ENCODE measurements at places on chromosomes 2 and 18.

DNA sequence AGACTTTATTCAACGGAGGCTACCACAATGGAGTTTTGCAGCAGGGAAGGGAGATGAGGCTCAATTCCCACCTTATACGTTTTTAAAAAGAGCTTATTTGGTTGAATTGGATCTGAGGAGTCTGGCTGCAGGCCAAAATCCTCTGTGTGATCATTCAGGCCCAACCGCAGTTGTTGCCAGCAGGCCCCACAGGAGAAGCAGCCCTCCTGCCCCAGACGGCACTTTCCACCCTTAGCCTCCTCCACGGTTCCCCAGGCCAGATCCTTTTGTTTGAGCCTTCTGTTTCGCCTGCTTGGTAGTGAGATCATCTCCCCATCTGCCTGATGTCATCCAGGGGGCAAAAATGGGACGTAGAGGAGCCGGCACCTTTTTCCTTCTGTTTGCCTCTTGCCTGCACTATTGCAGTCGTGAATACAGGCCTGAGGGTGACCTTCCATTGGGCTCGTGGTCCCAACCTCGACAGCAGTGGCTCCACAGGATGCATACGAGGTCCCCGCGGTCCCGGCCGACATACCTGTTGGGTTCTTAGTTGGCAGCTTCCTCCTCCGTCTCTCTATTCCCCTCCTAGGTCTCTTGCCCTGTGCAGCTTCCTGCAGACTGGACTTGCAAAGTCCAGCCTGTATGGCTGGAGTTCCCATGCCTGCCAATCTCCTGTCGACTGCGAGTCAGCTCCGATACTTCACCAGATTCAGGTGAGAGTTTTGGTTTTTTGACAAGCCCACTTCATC, 9.3 kb upstream of the GPR35 start:
- no peak for ATAC-seq

- no peak for ATAC-seq
Measured at GRCh38 chr2:222840060-222840802, 20.6 kb upstream of the ACSL3 start.

GRCh38 chr2:64524604-64525316, 632 bp downstream of the AFTPH start:
- ATAC-seq, result peak; percentile 48

DNA sequence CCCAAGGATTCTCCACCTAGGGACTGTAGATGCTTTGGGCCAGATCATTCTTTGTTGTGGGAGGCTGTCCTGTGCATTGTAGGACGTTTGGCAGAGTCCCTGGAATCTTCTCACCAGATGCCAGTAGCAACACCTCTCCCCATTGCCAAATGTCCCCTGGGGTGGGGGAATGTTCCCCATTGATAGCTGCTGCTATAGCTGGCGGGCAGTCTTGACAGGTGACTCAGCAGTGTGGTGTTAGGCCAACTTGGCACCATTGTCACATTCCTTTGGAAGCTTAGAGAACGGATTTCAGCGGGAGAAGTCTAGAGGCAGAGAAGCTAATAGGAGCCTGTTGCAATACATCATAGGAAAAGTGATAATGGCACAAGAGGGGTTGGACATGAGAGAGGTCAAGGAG, 495.7 kb upstream of the SMIM21 start:
- peak; percentile 11 for ATAC-seq

DNA sequence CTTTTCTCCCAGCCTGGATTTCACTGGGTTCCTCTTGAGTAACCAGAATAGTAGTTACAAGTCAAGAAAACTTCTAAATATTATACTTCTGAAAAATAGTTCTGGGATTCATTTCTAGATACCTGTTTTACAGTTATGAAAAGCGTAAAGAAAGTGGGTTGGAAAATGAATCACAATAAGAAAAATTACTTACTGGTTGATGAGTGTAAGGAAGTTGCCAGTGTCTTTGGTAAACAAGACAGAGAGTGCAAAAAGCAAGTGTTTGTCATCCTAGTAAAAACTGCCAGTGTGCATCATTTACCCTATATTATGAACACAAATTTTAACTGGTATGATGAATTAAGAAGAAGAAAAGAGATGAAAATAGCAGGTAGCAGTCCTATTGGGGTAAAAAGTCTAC, 88.9 kb downstream of the R3HDM1 start:
- no peak for ATAC-seq

GRCh38 chr2:135709992-135710391, 31.7 kb upstream of the UBXN4 start:
- no peak for ATAC-seq

DNA sequence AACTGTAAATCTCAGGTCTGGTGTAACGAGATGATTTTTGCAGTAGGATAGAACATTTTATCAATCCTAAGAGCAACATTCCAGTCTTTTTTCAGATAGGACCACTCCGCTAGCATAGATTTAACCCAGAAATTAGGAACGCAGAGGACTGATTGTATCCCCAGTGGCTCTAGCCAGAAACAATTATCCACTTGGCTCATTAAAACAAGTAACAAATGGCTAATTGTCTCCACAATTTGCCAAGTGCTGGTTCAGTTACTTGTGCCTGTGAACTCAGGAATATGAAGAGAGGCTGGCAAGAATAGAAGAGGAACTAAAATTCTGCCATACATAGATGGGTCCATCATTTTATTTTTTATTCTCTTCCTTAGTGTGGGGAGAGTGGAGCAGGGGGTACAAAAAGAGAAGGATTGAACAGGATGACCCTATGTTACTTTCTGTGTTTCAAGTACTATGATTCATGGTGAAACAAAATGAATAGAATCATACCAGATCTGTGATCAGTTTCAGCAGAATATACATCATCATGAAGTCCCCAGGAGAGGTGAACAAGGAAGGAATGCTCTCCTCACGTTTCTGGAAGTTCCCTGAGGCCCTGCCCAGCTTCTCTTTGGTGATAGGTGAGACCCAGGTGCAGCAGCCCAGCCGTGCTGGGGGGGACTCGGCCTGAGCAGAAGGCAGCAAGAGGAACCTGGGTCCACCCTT, 121.6 kb downstream of the ARL4C start:
- ATAC-seq, result no peak

GRCh38 chr2:170396799-170397459, 219.0 kb downstream of the MYO3B start:
- no peak for ATAC-seq

DNA sequence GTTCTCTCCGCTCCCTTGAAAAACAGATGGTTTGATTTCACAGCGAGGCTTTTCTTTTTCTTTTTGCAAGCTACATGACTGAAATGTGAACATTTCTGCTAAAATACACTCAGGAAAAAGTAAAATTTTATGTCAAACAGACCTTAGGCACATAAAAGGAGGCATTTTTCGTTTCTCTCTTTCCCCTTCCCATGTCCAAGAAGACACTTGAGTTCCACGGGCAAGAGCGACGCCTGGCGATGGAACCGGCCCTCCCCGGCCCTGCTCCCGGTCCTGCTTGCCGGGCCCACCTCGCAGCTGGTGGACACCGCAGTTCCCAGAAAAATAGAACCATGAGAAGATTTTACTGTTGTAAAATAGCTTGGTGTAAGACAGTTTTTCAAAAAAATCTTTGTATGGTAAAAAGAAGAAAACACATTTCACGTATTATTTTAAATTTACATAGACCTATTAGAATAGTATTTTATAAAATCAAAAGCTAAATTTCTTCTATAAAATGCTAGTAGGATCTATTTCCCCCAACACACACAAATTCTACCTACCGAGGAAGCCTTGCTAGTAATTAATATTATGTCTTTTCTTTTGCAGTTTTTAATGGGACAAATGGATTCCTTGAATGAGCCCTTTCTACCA, 2.3 kb upstream of the ALKAL2 start:
- no peak for ATAC-seq

DNA sequence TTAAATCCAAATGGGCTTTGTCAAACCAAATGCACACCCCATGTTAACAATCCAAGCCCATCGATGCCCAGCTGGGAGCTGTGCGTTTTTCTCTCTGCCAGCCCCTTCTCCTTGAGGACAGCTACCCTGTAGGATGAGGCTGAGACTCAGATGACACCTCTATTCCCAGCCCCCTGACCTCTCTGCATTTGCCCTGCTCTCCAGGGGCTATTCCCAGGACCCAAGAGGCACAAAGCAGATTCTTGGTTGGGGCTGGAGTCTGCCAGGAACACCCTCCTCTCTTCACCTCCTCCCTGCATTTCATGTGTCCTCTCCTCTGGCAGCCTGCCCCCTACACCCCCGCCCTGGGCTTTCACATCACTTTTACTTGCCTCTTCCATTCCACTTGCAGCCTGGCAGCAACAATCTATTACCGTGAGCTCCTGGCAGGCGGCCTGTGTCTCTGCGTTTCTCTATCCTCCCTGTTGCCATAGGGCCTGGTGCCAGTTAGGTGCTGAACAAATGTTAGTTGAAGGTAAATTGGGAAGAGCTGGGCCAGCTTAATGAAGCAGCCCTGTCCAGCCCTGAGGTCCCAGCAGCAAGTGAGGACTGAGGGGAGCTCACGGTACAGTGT, 51.8 kb downstream of the ADD2 start:
- no peak for ATAC-seq

DNA sequence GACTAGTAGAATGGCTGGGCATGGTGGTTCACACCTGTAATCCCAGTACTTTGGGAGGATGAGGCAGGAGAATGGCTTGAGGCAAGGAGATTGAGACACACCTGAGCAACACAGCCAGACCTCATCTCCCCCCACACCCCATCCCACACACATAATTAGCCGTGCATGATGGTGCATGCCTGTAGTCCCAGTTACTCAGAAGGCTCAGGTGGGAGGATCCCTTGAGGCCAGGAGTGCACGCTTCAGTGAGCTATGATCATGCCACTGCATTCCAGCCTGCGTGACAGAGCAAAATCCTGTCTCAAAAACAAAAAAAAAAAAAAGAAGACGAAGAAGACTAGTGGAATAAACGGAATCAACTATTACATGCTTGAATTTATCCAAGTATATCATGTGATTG, 150.0 kb downstream of the STK39 start:
- no peak for ATAC-seq

DNA sequence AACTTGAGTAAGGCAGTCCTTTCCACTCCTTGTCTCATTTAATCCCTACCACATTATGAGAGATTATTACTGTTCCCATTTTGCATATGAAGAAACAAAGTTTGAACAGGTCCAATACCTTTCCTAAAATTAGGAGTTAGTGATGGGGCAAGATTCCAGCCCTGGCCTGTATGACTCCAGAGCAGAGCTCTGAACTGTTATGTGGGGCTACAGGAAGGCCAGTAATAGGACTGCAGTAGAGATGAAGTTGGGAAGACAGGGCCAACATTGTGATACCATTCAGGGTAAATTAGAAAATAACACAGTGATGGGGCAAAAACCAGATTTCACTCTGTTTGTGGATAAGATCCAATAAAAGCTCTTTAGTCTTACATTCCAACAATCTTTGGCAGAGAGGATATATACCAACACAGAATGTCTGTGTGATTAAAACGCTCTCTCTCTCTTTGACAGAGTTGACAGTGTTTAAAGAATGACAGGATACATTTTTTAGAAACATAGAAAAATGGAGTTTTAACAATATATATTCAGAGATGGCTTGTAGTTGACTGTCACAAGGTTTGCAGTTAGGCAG, 22.7 kb downstream of the KATNAL2 start:
- ATAC-seq, result no peak

- no peak for ATAC-seq
Measured at GRCh38 chr18:62954366-62954765, 239.0 kb downstream of the PHLPP1 start.

DNA sequence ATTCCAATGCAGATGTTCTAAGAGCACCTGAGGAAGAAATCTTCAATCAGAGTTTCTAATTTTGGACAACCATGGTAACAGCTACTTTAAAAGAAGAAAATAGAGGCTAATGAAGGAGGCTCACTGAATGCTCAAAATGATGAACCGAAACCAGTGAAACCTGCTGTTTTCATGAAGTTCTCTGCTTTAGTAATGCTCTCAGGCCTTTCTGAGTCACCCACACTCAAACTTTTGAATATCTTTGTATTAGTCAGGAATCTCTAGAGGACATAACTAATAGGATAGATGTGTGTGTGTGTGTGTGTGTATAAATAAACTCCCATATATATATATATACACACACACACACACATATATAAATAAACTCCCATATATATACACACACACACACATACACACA, 76.9 kb upstream of the RIT2 start:
- ATAC-seq, result no peak

- ATAC-seq, result no peak
Measured at GRCh38 chr18:70464343-70465114, 175.7 kb downstream of the SOCS6 start.

- ATAC-seq, result no peak
Measured at GRCh38 chr18:10121028-10121427, 207.2 kb downstream of the VAPA start.

DNA sequence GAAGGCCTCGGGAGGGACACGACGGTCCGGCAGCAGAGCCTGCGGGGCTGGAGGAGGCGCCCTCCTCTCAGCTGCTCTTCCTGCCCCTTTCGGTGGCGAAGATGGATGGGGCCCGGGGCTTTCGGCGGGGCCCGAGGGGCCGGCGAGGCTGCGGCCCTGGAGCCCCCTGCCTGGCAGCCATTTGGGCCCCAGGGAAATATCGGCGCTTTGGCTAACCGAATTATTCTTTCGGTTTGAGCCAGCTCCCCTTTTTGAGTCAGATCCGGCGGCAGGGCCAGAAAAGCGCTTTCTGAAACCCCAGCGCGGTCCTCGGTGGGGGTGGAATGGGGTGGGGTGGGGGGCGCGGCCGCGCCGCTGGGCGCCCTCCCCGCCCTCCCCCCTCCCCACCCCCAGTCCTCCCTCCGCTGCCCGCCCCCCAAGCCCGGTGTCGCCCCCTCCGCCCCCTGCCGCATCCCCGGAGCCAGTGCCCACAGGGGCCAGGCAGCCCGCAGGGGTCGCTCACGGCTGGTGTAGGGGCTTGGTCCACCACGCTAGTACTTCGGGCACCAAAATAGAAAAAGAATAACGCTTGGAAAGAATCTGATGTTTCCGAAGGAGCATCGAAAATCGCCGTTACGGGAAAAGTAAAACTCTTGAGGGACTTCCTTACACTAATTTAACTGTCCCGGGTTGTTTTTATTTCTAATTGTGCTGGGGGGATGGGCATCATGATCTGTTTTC, 9.1 kb upstream of the ARID5A start:
- peak; percentile 59 for ATAC-seq

- no peak for ATAC-seq
Measured at GRCh38 chr18:59878644-59879043, 21.2 kb upstream of the PMAIP1 start.

DNA sequence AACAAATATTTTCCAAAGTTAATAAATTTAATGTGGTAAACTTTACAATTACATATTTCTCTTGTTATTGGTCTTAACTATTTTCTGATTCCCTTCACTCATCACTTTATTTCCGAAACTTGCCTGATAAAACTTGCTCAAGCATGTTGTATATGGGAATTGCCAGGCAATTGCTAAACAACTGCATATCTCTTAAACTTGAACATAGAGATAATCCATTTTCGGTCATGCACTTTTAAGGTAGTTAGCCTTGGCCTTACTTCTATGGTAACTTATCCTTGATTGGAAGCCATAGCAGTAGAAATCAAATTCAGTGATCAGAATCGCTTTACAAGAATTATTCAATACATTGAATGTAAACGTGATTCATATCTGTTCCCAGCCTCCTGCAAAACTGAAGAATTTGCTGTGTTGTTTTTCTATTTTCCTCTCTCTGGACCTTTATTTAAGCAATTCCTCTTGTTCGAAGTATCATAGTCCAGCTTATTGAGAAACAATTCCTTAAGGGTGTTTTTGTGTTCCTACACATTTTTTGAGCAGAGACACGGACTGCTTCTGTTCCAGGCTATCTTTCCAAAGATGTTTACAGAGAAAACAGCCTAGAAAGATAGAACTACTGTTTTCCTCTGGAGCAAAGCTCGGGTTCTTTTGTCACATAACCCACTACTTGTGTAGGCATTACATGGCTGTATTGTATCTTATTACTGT, 674.3 kb downstream of the IRS1 start:
- ATAC-seq, result no peak

- ATAC-seq, result no peak
Measured at GRCh38 chr2:59900728-59901452, 652.6 kb downstream of the BCL11A start.

- ATAC-seq, result no peak
Measured at GRCh38 chr2:168272225-168272624, 24.8 kb upstream of the STK39 start.
